ENCODE measurements at places on chromosomes 2 and 18.

GRCh38 chr18:74225193-74225840 is 66.4 kb downstream of the CYB5A start:
- DNase-seq: no peak

DNA sequence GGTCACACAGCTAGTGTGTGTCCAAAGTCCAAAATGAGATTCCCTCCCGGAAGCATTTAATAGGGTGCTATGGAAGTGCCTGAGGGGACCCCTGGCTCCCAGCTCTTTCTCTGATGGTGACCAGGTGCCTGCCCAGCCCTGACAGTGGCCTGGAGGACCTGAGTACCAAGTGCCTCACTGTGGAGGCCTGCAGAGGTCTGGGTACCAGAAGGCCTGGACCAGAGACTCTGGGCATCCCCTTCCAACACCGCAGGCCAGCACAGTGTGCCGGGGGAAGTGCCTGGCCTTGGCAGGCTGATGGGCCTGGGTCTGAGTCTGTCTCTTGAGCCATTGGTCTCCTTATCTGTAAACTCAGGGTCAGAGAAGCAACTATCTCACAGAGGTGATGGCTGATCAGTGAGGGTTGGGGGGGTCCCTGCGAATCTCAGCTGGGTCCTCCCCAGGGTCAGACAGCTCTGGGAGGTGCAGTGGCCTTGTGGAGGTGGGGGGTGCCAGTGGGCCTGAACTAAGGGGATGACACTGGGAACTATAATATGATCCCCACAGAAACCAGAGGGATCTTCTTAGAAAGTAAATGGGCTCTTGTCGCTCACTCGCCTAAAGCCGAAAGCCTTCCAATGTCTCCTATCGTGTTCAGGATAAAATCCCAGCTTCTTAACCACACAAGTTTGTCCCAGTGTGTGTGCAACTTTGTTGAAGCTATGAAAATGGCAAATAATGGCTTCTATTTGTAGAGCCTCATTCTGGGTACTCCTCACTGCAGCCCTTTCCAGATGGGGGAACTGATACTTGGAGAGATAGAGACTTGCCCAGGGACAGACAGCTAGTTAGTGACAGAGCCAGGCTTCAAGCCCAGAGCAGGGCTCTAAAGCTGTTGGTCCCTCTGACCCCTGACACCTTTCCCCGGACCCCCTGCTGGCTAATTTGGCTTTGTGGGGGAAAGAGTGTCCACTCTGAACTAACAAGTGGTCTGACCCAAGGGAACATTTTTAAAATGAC is 225.1 kb downstream of the TFCP2L1 start:
- DNase-seq: no peak

GRCh38 chr2:233745073-233745755 is 14.9 kb upstream of the UGT1A1 start:
- no peak for DNase-seq

- no peak for DNase-seq
Measured at GRCh38 chr2:162074632-162074895, 549 bp upstream of the DPP4 start.

DNA sequence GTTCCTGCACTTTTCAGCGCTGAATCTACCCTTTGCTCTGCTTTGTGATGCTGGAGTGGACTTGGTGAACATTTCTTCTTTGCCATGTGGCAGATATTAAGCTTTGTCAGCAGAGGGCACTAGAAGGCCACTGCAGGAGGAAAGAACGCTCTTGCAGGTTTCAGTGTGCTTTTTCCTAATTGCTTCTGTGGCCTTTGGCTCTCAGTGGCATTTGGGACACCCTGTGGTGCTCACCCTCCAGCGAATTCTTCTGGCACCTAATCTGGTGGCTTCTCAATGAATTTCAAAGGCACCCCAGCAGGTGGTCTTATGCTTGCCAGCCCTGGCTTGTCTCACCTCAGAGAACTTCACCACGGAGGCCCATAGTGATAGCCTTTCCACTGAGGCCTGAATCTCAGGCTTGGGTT is 146.7 kb downstream of the MYO3B start:
- peak; percentile 10 for DNase-seq

- no peak for DNase-seq
Measured at GRCh38 chr18:73717570-73717969, 430.1 kb downstream of the FBXO15 start.

DNA sequence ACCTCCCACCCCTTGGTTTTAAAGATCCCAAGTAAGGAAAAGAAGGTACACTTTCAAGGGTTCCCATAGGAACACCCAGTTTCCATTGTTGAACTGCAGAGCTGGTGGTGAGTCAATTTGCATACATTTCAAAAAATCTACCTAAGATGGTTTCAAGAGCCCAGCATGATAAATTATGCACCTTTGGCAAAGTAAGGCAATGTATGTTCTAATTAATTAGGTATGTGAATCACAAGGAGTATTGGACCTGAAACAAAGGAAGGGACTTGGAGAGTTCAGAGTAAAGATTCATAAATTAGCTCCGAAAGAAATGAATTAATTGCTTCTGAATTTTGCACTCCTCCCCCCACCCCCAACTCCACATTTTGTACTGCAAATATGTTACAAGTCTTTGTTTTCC is 459.7 kb downstream of the LRATD1 start:
- no peak for DNase-seq

GRCh38 chr2:71498261-71498701 is 44.9 kb downstream of the DYSF start:
- no peak for DNase-seq

DNA sequence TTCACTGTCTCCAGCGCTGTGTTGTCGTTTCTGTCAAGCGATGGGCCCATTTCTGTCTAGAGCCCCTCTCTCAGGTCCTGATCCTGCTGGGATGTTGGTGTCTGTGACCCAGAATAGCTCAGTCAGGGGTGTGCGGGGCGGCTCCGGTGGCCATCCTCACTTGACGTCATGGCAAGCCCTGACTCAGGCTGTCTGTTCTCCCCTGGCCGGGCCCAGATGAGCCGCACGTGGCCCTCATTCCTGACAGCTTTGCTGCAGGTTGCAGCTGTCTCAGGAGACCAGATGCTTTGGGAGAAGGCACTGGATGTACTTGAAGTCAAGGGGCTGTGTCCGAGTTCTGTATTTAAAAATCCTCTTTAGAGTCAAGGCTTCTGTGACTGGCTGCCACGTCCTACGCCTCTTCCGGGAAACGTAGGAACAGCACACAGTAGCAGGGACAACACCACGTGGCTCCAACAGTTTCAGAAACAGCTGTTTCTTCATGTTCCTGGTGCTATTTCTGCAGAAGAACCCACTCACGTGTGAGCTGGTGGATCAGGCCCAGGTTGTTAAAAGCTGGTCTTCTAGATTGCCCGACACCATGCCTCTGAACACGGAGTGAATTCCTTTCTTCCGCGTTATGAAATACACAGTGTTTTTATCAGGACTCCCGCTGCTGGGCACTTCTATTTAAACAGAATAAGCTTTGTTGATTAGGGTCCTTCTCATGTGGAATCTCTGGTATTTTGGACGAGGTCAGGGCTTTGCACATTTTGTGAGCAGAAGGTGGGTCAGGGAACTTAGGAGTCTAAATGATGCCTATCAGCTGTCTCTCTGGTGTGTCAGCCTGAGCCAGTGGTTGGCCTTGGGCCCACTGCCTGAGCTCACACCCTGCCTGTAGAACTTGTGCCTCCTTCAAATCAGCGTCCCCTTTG is 28.3 kb upstream of the NTSR2 start:
- no peak for DNase-seq

Data from central memory CD8-positive, alpha-beta T cell (primary cell).